ENCODE measurements at places on chromosomes 13 and 19.

- DNase-seq: no peak
These were observed 3.4 kb downstream of the PLIN5 start for GRCh38 chr19:4531562-4532165.

DNA sequence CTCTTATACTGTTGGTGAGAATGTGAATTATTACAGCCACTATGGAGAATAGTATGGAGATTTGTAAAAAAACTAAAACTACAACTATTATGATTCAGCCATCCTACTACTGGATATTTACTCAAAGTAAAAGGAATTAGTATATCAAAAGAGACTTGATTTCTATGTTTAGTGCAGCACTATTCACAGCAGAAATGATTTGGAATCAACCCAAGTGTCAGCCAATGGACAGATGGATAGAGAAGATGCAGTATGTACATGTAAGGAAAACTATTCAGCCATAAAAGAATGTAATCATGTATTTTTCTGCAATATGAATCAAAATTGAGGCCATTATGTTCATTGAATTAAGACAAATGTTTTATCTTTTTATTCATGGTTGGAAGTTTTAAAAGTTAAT, 1705.5 kb downstream of the SLITRK1 start:
- DNase-seq: no peak

DNA sequence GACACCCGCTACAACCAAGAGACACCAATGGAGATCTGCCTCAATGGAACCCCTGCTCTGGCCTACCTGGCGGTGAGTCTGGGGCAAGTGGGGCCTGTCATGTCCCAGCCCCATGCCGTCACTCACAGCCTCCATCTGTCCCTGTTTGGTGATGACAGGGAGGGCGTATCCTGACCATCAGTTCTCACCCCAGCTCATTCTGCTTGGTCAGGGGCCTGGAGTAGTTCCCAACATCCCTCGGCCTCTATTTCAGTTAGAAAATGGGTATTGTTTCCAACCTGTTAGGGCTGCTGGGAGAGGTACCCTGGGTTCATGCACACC, 18.2 kb downstream of the HIPK4 start:
- DNase-seq: no peak

DNA sequence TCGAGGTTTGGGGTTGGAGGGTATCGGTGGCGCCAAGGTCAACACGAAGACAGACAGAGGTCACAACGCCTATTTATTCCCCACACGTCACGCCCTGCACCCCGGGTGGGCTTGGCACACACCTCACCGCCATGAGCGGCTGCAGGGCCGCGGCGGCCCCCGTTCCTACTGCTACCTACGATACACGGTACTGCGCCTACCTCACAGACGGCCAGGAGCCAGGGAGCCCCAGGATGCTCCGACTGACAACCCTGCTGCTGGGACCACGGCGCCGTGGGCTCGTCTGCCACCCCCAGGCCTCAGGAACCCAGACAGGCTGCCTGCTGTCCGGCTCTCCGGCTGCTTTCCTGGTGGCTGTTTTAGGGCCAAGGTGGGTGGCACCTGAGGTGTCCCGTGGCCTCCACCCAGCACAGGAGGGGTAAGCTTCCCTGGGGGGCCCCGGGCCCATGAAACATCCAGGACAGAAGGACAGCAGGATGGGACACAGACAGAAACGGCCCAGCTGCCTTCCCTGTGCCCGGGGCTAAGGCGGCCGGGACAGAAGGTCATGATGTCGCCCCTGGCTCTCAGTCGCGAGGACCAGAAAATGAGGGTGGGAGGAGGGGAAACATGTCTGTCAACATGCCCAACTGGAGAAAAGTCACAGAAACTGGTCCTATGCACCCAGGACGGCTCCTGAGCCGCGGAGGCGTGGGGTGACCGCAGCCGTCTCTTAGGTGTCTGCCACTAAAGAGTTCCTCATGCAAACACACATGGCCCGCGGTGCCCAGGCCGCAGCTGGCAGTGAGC, 15.0 kb upstream of the SLC39A3 start:
- no peak for DNase-seq

DNA sequence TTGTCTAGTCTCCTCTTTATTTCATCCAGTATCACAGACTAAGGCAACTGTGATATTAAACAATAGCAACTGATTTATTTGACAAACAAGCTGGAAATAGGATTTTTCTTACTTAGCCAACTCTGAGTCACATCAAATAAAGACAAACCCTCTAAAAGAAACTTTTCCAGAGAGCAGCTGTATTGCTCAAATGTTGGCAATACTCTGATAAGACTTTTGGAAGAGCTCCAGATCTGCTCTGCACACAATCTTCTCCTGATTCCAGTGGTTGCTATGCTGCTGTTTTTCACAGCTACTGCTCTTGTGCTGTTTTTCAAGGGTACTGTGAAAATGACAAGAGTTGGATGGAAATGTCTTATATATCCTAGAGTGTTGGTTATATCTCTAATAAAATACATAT, 1479.2 kb downstream of the SLITRK5 start:
- no peak for DNase-seq

DNA sequence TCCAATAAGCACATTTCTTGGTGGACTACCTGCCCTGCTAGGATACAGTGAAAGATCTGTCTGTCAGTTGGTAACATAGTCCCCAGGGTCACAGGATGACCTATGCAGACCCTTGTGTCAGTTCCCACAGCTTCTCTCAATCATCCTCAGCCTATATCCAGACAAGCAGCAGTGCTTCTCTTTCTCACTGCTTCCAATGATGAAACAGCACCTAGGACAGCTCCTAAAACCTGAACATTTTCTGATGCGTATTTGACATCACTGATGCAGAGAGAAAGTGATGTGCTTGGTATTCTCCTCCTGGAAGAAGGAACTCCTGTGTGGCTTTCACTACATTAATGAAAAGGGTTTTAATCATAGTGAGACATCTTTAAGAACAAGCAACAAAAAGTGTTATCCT, 43.7 kb downstream of the ZNF557 start:
- no peak for DNase-seq

DNA sequence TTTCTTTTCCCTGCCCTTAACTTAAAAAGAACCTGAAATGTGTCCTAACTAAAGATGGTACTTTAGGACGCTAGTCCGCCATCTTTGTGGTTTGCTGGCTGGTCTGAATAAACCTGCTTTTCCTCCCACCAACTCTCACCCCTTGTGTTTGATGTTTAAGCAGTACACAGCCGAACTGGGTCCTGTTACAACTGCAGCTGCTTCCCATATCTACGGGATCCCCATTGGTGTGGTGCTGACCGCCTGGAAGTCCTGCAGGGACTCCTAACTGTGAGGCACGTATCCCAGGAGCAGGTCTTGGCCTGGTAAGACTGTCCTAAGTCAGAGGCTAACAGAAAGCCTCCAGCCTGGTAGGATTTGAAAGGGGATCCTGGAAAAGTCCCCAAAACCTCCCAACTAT, 40.9 kb upstream of the VSTM2B start:
- DNase-seq: no peak

- DNase-seq: peak; percentile 98
These were observed 98.5 kb downstream of the MIPEP start for GRCh38 chr13:23790577-23791170.

DNA sequence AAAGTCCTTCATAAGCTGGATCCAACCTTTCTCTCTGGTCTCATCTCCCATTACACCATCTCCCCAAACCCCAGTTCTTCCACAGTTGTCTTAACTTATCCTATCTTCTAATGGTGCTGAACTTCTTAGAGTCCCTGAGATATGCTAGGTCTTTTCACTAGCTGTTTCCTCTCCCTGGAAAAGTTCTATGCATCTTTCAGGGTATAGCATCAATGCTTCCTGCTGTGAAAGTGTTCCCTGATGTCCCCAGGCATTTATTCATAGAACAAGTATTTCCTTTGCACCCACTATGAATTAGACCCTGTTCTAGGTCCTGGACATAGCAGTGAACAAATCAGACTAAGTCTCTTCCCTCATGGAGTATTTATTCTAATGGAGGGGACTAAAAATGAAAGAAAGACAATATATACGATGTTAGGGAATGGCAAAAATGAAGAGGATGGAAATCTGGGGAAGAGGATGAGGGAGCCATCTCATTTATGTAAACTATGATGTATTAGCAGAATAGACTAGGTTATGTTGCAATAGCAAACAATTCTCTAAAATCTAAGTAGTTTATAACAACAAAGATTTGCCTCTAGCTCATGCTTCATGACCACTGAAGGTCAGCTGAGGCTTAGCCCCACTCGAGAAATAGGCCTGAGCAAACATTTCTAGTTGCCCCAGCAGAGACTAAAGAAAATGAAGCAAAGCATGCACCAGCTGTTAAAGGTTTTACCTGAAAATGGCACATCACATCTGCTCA, 120.0 kb downstream of the CYSLTR2 start:
- peak; percentile 37 for DNase-seq

- DNase-seq: no peak
These were observed 203.9 kb downstream of the SHISA2 start for GRCh38 chr13:25847635-25848626.

DNA sequence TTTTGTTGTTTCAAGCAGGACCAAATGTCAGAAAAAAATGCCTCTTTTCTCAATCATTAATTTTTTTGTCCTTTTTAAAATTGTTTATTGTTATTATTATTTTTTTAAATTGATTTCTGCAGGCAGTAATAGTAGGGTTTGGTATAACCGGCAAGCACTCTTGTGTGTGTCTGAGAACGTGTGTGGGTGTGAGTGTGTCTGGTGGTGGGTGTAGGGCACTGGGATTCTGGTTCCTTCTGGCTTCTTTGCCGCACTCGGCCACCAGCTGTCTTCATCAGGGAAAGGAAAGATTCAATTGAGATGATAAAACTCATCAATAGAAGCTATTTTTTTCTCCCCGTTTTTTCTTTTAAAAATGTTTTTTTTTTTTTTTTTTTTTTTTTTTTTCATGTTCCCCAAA, 56.4 kb downstream of the IER2 start:
- no peak for DNase-seq

GRCh38 chr13:32376642-32377415, 51.1 kb downstream of the N4BP2L1 start:
- DNase-seq: no peak

DNA sequence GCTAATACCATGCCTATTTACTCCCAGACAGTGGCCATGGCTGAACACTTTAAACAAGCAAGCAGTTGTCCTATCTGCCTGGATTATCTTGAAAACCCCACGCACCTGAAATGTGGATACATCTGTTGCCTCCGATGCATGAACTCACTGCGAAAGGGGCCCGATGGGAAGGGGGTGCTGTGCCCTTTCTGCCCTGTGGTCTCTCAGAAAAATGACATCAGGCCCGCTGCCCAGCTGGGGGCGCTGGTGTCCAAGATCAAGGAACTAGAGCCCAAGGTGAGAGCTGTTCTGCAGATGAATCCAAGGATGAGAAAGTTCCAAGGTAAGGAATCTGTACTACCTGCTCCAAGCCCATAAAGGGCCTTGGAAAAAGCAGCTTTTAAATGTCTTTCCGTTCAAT, 8.6 kb downstream of the RFPL4AL1 start:
- DNase-seq: no peak

GRCh38 chr19:48756686-48757085, 1.4 kb downstream of the FGF21 start:
- no peak for DNase-seq

- no peak for DNase-seq
These were observed 4.9 kb upstream of the LILRA5 start for GRCh38 chr19:54317965-54318240.

- peak; percentile 75 for DNase-seq
These were observed 67.3 kb downstream of the TRPM4 start for GRCh38 chr19:49224879-49225278.

DNA sequence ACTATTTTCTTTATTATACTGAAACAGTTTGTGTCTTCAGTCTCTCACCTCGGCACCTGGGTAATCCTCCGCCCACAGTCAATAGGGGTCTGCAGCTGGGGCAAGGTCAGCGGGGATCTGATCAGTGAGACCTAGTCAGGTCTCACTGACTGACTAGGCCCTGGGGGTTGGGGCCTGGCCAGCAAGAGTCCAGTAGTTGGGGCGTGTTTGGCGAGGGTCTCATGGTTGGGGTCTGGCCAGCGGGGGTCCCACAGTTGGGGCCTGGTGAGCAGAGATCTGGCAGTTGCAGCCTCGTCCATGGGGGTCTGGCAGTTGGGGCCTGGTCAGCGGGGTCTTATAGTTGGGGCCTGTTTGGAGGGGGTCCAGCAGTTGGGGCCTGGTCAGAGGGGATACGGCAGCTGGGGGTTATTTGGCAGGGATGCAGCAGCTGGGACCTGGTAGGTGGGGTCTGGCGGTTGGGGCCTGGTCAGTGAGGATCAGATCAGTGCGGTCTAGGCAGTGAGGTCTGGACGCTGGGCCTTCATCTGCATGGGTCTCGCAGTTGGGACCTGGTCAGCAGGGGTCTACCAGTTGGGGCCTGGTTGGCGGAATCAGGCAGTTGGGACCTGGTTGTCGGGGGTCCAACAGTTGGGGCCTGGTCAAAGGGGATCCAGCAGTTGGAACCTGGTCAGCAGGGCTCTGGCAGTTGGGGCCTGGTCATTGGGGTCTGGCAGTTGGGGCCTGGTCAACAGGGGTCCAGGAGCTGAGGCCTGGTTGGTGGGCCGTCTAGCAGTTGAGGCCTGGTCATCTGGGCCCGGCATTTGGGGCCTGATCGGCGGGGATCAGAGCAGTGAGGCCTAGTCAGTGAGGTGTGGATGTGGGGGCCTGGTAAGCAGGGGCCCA, 61.1 kb upstream of the TPM4 start:
- DNase-seq: no peak

DNA sequence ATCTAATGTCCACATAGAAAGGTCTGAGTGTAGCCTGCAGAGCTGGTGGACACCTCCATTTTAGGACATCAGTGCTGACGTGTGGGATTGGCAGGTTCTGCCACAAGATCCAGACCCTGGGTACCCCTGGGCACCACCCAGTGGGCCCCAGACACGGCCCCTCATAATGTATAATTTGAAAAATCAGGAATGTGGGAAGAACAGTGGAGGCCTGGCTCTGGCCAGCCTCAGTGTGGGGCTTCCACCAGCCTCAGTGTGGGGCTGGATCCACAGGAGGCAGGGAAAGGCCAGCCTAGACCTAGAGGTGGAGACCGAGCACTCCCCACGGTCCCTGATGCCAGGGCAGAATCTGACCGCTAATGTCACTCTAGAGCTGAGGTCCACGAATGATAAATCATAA, 150.7 kb upstream of the SOX1 start:
- DNase-seq: no peak

DNA sequence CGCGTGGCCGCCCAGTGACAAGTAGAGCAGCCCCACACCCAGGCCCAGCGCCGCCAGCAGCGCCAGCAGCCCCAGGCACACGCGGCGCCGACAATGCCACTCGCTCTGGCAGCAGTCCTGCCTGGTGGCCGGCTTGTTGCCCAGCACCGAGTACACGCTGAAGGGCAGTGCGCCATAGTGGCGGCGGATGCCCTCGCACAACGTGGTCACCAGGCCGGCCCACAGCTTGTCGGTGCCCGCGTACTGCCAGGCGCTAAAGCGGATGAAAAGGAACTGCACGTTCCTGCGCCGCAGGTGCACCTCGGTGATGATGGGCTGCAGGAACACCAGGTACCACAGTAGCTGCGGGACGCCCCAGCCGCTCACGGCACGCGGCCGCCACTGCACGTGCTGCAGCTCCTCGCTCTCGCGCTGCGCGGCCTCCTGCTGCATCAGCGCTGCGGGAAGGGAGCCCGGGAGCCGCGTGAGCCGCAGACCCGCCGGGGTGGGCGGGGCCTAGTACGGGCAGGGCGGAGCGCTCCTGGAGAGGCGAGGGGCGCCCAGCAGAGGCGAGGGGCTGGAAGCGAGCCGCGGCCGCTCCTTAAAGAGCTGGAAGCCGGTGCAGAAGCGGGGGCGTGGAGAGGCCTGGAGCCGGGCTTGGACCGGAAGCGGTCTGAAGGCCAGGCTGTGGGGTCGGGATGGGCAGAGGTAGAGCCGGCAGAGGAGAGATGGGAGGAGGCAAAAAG, 7.3 kb downstream of the NKPD1 start:
- peak; percentile 38 for DNase-seq

GRCh38 chr19:50433201-50434180, 799 bp downstream of the MYBPC2 start:
- DNase-seq: no peak

GRCh38 chr13:21637296-21637695, 33.3 kb upstream of the MICU2 start:
- peak; percentile 34 for DNase-seq

Data from EH (cell line).